ENCODE measurements at places on chromosomes 2 and 18. TPM values are rescaled to one million over a fixed set of nuclear protein-coding genes. Genes with fewer than 3 reads are reported as not detected.
A peak's percentile ranks its signal among the peaks of the same experiment; 100 is the strongest.

- DNase-seq, result no peak
Measured at GRCh38 chr2:27320958-27321543, 1.8 kb downstream of the MPV17 start.

- no peak for DNase-seq
Measured at GRCh38 chr18:44805176-44805575, 124.5 kb downstream of the SETBP1 start.

- no peak for DNase-seq
Measured at GRCh38 chr18:77069931-77070330, 62.7 kb downstream of the MBP start.

GRCh38 chr2:118016911-118017310 is 3.0 kb upstream of the CCDC93 start:
- DNase-seq, result no peak

- no peak for DNase-seq
Measured at GRCh38 chr2:188852772-188853171, 121.4 kb upstream of the COL3A1 start.

- no peak for DNase-seq
Measured at GRCh38 chr18:73235921-73236320, 368.1 kb upstream of the NETO1 start.

- no peak for DNase-seq
Measured at GRCh38 chr2:235616885-235617284, 123.0 kb downstream of the AGAP1 start.

GRCh38 chr2:96954011-96954846 is 32.2 kb downstream of the FAM178B start:
- no peak for DNase-seq

GRCh38 chr2:61335187-61335586 is 135.7 kb downstream of the USP34 start:
- DNase-seq, result no peak

DNA sequence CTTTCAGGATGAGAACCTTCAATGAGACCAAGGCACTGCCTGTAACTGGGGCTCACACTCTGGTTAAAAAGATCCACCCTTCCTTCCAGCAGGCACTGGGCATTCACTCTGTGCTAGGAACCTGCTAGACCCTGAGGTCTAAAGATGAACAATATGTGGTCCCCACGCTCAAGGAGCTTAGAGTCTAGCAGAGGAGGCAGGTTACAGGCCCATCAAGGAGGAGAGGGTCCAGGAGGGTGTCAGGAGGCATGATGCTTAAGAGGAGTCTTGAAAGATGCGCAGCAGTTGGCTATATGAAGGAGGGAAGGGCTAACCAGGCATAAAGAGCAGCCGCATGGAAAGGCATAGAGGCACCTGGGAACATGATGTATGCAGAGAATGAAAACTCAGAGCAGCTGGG is 4.5 kb downstream of the ANKRD53 start:
- no peak for DNase-seq

DNA sequence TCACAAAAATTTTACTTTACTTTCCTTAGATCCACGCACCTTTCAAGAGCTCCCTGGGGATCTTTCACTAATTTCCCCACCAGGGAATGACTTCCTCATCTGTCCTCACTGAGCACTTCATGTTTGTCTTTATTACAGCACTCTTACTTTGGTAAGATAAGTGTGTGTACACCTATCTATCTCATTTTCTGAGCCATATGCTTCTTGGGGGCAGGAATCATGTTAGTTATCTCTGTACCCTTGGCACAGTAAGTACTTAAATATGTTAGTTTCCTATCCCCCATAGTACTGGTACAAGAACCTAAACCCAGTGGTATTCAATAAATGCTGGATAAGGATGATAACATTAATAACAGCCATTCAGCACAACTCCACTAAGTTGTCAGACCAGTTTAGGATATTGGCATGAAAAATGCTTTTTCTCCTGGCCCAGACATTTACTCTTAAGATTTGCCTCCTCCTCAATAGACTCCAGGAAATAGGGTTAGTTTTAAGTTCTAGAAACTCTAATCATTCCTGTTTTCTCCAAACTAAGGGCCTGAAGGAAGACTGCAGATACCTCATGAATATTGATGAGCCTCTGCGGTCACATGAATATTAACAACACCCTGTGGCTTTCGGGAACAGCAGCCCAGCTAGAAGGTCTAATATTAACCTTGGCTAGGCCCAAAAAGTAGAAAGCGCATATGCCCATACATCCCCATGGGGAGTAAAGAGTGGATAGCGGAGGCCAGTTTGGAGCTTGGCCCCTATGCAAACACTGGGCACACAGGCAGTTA is 38.2 kb downstream of the NHEJ1 start:
- DNase-seq, result no peak

- no peak for DNase-seq
Measured at GRCh38 chr2:174235680-174236079, 12.7 kb downstream of the OLA1 start.

- DNase-seq, result no peak
Measured at GRCh38 chr2:23513872-23514793, 129.2 kb downstream of the KLHL29 start.

DNA sequence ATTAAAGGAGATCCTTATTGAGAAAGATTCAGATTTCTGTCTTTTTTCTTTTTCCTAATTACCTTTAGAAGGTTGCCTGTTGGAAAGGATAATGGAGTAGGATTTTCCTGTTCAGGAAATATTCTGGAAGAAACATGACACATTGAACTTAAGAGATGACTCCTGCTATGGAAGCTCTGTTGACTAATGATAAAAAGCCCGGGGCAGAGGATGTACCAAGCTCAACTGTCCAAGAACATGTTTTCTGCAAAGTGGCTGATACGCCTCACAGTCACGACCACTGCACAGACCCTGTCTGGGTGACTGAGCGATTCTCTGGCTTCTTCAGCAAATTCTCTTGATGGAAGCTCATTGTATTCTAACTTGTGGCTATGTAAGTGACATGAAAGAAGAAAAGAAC is 86.2 kb upstream of the THOC1 start:
- no peak for DNase-seq

DNA sequence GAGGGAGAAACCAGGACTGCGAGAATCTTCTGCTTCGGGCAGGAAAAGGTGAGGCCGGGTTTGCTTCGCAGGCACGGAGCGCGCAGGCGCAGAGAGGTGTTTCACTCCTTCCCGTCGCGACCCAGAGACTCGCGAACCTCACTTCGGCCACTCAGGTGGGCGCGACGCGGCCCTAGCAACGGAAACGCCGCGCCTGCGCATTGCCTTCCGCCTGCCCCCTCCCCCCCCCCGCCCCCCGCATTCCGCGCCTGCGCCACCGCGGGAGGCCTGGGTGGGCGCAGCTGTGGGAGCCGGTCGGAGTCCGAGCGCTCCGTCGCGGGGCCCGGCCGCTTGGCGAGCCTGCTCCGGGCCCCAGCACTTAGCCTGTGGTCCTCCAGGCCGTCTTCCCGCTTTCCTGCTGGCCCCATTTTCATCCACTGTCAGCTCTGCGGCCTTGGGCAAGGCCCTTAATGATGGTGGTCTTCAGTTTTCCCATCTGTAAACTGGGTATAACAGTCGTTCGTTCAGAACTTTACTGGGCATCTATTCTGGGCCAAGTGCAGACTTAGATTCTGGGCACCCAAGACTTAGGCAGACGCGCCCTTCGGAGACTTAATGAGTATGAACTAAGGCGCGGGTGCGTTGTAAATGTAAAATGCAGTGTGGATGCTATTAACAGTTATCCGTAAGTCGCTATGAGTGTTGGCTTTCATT is 62.1 kb upstream of the ACKR3 start:
- peak; percentile 61 for DNase-seq

GRCh38 chr2:208501206-208501605 is 94.6 kb downstream of the PTH2R start:
- DNase-seq, result no peak

GRCh38 chr2:224816816-224817215 is 100.7 kb upstream of the CCDC195 start:
- DNase-seq, result no peak

DNA sequence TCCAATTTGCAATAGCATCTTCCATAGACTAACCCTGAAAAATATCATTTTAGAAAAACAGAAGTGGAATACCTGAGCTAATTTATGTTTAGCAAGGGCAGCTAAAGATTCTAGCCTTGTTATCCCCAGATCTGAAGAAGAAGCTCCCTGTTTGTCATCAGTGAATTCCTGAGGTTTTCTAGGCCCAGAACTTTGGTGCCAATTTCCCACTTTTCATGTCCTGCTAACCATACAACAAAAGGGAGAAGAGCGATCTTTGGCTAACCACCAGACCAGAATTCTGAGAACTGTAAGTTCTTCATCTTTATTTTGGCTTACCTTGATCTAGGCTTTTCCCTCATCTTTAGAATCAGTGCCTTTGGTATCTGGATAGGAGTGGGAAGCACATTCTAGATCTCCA is 51.3 kb upstream of the RASGRP3 start:
- DNase-seq, result no peak

GRCh38 chr2:238362626-238363025 is 42.3 kb downstream of the TRAF3IP1 start:
- DNase-seq, result no peak

DNA sequence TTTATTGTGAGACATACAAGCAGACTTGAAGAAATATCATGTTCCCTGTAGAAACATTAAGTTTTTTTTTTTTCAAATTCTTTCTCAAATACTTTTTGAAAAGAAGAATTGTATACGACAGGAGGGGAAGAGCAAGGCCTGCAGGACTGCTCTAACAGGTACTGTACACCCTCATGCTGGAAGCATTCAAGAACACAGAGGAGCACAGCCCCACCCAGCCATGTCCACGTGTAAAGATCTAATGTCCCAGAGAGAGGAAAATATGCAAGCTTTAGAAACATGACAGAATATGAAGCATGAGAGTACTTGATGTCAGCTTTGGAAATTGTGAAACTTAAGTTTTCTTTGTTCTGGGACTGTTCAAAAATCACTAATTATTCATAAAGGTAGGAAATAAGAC is 191.6 kb downstream of the TTC32 start:
- no peak for DNase-seq

GRCh38 chr2:78109272-78109671 is 587.1 kb upstream of the LRRTM4 start:
- DNase-seq, result no peak

- no peak for DNase-seq
Measured at GRCh38 chr18:51852681-51853080, 487.3 kb upstream of the DCC start.

DNA sequence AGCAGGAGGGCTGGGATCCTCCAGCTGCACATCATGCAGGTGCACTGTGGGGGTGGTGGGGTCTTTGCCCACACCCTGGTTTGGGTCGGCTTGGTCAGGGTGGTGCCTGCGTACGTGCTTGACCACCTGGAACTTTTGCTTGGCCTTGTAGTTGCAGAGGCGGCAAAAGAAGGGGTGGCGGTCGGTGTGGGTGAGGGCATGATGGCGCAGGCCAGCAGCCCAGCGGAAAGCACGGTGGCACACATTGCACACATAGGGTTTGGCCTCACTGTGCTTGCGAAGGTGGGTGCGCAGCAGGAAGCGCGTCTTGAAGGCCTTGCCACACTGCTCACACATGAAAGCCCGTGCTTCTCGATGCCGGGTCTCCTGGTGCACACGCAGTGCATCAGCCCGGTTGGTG is 21.1 kb downstream of the ZNF142 start:
- DNase-seq, result no peak

DNA sequence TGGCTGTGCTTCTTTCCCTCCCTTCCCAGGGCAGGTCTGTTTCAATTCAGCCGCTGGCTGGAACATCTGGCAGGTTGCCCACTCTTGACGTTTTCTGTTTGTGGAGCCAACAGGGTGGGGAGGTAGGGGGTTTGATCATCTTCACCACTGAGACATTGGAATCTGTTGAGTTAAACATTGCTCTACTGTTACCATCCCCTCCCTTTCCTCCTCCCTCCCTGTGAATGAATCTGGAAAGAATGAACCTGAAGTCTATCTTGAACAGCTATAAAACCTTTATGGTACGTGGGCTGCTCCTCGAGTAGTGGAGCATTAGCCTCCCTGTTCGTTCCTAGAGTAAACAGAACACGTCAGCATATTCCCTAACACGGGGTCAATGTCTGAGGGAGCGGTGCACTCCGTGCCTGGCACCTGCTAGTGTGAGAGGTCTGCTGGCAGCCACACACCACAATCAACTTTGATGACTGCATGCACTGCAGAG is 249.9 kb upstream of the RBBP8 start:
- DNase-seq, result peak; percentile 69

GRCh38 chr2:130183512-130184373 is 1.7 kb downstream of the MZT2B start:
- DNase-seq, result no peak

GRCh38 chr18:79872527-79873444 is 75.0 kb downstream of the KCNG2 start:
- DNase-seq, result no peak

- no peak for DNase-seq
Measured at GRCh38 chr2:59711121-59711520, 842.3 kb downstream of the BCL11A start.

Gene TACR1
- 2.9 TPM for polyA plus RNA-seq

Gene PRSS56
- not detected for polyA plus RNA-seq

Gene NPAS2
- polyA plus RNA-seq, result 11.2 TPM

Gene CDCA7
- 35.4 TPM for polyA plus RNA-seq

Gene TBR1
- 0.03 TPM for polyA plus RNA-seq

Gene SLC20A1
- polyA plus RNA-seq, result 42.9 TPM

Gene SIGLEC15
- polyA plus RNA-seq, result 0.66 TPM

Gene CDH7
- 13.3 TPM for polyA plus RNA-seq

Gene TMEM178A
- 77.2 TPM for polyA plus RNA-seq

Gene ZEB2
- 132 TPM for polyA plus RNA-seq

Gene ASAP2
- 50.3 TPM for polyA plus RNA-seq

Gene ANO7
- 1.1 TPM for polyA plus RNA-seq

Gene GPR45
- polyA plus RNA-seq, result 0.19 TPM

Gene GCG
- not detected for polyA plus RNA-seq

Gene CCL20
- not detected for polyA plus RNA-seq

Gene UGT1A8
- not detected for polyA plus RNA-seq

Gene DSC1
- polyA plus RNA-seq, result 2.3 TPM

Gene GKN1
- not detected for polyA plus RNA-seq

Gene ZNF521
- polyA plus RNA-seq, result 41.2 TPM

Gene WIPF1
- 26.7 TPM for polyA plus RNA-seq

Data from right renal pelvis (tissue), 4 donors.